A172 (cell line): ENCODE measurements at places on chromosomes 12 and 14. TPM values are rescaled to one million over a fixed set of nuclear protein-coding genes. Genes with fewer than 3 reads are reported as not detected.

GRCh38 chr14:34462132-34462893, at the start of gene SPTSSA:
TSS of gene SPTSSA (minus strand) at chr14:34462240. CDS start at chr14:34462207, 33 bp downstream.
- DNase-seq: peak; percentile 42

KCNJ8 gene
- total RNA-seq: not detected in 2 replicates

DNA sequence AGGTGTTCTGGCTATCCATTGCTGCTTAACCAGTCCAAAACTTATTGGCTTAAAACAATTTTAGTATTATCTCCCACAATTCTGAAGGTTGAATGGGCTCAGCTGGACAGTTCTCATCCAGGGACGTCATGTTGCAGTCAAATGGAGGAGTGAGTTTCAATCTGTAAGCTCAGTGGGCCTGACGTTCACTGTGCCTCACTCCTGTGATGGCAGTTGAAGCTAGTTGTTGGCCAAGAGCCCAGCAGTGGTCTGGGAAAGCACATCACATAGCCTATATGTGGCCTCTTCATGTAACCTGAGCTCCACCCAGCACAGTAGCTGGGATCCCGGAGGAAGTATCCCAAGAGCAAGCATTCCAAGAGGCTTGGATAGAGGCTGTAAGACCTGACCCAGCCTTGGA, 40.6 kb upstream of the CDKN3 start:
- DNase-seq: no peak

AVPR1A gene
- total RNA-seq: 0.07 TPM in 1 of 2 replicates, not detected in the other

KERA gene
- total RNA-seq: not detected in 2 replicates

DNA sequence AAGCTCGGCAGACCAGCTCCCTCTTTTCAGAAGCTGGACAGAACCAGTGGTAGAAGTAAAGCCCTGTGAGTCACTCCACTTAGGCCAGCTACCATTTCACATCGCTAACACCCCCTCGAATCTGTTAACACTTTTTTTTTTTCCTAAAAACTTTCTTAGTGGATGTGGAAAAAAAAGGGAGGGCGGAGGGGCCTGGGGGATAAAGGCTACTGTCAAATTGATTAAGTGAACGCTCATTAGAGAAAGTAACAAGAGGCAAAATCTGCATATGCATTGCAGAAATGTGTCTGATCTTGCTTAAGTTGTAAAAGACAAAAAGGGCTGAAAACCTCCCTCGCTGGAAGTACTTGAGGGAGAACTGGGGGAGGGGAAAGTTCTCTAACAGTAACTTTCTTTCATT, 86.6 kb upstream of the OTX2 start:
- DNase-seq: no peak

NPC2 gene
- total RNA-seq: 314 and 399 TPM in 2 replicates

GRCh38 chr14:30162066-30162465, 234.4 kb upstream of the PRKD1 start:
- no peak for DNase-seq

GRCh38 chr12:51972422-51972812, 20.9 kb downstream of the ACVR1B start:
- DNase-seq: no peak

- DNase-seq: peak; percentile 62
Measured at GRCh38 chr12:64752833-64753238, 6.4 kb downstream of the GNS start.

DNA sequence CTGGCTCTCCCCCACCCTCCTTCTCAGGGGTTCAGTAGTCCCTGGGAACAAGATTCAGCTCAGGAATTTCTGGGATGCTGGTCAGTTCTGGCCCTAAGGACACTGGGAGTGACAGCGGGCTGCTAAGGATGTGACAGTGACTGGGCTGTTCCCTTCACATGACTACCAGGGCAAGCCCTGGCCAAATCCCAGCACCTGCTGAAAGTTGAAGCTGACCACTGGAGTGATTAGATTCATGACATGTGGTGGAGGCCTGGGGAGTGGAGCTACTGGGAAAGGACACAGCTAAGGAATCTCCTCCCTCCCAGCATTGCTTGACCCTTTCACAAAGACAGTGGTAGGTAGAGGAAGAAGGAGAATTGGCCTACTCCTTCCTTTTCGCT, 204.9 kb downstream of the DAD1 start:
- no peak for DNase-seq

DNA sequence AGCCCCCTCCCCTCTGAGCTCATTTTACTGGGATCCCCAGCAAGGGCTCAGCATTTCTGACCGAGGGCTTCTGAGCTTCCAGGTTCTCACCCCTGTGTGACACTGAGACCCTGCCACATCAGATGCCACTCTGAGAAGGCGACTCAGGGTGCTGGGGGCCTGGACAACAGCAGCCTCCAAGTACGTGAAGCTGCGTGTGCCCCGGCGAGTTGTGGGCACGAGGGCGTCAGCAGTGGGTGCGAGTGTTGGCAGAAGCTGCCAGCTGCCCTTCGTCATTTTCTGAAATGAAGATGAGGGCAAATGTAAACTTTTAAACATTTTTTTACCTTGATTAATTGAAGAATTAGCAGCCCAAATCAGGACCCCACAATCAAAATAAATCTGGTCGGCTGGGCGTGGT, 32.7 kb upstream of the TEX22 start:
- DNase-seq: no peak

DNA sequence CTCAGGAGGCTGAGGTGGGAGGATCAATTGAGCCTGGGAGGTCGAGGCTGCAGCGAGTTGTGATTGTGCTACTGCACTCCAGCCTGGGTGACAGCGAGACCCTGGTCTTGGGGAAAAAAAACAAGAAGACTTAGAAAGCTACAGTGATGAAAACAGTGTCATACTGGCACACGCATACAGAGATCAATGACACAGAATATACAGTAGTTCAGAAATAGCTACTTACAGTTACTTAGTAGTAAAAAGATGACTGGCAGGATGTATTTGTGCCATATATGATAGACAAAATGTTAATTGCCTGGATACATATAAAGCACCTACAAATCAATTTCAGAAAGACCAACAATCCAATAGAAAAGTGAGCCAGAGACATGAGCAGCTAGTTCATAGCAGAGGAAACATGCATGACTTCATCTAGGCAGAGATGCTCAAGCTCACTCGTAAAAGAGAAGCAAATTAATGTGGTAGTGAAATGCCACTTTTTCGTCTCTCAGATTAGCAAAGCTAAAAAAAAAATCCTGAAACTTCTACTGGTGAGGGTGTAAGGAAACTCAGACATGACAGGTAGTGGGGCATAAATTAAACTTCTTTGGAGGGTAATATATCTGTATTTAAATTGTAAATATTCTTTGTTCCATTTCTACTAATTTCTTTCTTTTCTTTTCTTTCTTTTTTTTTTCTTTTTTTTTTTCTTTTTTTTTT, 2.5 kb upstream of the ALDH2 start:
- no peak for DNase-seq
